ENCODE measurements at places on chromosomes 5 and 9.

- DNase-seq: no peak
These were observed 20.5 kb downstream of the COL15A1 start for GRCh38 chr9:98964201-98964600.

DNA sequence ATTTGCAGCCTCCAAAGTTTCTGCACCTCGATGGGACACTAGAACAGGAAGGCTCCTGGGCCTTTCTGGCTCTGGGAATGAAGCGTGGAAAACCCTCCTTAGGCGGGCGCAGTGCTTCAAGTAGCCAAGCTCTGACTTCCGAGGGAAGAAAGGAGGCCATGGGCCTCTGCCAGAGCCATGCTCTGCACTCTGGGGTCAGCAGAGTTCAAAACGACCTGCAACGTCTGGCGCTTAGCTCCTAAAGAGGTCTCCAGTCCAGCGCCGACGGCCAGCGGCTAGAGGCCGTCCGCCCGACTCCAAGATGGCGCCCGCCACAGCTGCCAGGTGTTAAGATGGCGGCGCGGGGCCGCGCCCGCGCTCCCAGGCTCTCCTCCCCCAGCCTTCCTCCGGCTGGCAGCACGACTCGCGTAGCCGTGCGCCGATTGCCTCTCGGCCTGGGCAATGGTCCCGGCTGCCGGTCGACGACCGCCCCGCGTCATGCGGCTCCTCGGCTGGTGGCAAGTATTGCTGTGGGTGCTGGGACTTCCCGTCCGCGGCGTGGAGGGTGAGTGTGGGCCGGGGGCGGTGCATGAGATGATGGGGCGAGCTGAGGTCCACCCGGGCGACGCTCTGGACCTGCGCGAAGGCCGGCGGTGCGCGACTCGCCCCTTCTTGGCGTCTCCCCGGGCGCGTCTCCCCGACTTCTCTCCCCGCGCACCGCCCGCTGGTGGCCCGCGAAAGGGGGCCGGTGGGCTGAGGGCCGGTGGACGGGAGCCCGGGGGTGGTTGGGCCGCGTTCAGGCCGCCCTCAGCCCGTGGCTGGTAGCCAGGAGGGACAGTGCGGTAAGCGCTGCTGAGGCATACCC, at the start of gene TXNDC15:
TXNDC15 (plus strand) TSS at position 385 of the 844 bp plus-strand sequence; CDS start at position 442, 57 bp downstream.
- DNase-seq: peak; percentile 40

DNA sequence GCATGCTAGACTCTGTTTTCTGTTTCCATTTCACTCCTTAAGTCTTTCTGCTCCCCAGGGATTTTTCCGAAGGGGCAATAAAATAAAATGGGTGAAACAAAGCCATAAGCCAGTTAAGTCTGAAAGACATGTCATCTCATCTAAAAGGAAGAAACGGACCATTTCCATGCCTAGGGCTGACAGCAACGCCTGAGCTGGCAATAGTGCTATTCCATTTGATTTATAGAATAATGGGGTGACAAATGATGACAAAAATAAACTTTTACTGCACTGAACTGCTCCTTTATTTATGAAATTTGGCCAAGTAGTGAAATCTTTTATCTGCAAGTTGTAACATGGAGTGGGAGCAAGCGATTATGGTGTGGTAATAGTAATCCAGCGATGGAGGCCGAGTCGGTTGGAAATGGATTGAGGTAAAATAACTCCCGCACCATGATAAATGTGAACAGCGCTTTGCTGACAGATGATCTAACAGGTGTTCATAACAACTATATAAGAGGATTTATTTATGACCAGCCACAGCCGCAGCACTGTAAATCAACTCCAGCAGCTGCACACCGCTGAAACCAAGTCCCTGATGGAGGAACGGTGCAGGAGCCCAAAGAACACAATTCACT, 219.8 kb upstream of the TBCA start:
- no peak for DNase-seq

DNA sequence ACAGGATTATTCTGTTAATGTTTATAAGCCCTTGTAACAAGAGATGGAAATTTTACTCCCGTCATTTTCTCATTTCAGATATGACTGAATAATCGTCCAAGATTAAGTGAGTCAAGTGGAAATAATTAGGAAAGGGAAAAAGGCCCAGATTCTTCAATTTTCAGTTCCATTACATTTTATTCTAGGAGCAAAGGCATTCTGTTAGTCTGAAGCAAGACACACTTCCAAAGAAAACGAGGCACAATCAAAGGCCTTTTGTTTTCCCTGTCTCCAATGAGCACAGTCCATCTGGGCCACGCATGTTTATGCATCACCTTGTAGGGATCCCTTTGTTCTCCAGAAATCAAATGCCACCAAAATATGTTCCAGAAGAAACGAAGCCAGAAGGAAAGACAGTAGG, 382.9 kb upstream of the RFX3 start:
- DNase-seq: no peak

DNA sequence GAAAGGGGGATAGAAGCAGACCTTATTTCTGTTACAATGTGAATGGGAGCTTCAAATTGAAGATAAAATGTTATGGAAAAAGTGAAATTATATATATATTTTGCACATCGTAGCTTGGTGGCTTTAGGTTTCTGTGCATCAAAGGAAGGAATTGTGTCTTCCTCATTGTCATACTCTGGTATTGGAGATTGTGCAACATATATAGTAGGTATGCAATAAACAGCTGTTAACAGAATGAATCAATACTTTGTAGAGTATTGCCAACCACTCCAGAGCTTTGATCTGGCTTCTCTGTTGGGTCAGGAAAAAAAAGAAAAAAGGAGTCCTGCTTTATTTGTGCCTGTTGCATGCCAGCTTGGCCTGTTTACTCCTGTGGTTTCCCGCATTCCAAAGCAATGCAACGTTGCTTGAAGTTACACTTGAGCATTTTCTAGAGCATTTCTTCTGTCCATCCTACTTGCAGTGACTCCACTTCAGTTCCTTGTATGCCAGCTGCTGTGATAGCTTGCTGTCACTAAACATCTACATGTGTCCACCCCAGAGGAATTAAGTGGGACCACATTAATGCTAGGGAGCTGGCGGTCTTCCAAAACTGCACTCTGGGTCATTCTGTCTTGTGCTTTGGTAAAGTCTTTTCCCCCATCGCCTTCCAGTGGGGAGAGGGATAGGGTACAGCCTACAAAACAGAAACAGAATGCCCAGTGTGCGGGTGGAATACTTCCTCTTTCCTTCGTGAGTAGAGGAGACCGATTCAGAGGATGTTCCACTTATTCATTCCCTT, 62.0 kb upstream of the MEF2C start:
- no peak for DNase-seq

DNA sequence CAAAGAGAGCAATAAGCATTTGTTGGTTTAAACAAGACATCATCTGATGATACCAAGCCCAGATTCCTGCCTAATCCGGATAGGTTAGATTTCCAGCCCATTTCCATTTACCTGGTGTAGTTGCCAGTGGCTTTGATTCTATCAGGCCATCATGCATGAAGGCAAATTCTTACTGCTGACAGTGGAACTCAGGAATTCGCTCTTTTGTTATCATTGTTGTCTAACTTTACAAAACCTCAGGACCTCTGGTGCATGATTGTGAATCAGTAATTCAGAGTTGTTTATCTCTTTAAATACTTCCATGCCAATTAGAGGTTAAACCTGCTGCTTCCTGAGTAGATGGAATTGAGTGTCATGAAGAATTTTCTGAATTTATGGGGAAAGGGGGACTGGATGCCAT, 76.5 kb downstream of the C9orf152 start:
- DNase-seq: no peak

DNA sequence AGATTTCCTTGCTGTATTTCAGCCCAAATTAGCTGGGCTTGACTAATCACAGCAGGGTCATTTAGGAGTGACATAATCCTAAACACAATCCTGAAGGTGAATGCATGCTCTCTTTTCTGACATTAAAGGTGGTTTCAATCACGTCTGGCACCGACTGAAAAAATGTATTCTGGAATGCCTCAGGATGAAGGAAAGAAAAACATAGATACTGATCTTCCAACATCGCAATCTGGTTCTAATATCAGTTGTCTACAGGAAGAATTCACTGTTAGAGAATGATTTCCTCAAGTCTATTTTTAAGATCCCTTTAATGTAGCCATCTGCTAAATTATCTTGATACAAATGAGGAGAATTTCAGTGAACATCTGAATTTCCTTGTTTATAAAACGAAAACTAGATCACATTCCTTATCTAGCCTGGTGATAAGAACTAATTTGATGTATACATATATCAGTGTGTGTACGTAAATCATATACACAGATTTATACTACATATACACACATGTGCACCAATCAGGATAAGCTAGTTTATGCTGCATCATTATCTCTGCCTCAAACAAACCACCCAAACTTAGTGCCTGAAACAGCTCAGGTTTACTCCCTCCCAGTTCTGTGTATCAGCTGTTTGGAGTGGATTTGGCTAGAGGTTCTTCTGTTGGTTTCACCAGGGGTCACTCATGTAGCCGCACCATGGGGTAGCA, 31.3 kb upstream of the TAS2R1 start:
- no peak for DNase-seq

DNA sequence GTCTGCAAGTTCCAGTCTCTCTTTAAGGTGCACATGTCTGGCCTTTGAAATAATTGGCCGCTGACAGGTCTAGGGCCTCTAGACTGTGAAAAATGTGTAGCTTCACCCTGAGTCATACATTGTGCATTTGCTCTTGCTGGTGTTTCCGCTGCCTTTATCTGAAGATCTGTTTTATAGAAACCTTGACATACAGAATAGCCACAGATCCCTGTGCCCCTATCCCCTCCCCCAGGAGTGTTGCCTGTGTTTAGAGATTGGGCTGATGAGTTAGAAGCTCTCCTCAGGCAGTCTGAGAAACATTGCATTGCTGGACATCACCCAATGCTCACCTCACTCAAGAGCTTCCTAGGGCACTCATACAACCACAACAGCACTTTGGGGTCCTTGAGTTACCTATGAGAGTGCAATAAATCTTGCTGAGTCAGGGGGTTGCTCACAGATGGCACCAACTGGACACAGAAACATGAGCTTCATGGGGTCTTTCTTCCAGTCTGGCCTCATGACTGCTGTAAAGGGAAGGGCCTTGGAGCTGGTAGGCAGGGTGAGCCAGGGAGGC, 3.8 kb upstream of the ZNF782 start:
- DNase-seq: no peak

DNA sequence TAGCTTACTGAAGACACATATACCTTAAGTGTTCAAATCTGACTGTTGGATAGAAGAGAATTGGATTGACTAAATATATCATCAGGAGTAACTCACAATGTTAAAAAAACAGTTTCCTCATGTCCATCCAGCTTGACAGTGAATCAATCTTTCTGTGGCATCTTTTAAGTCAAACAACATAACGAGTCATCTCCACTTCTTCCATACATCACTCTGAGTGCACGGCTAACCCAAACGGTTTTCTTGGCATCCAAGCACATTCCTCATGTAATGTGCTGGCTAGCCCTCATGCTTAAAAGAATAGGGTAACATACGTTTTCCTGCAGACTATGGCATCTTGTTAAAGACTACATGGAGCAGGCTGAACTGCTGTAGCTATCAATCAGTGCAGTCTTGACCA, 291.5 kb upstream of the TRPC7 start:
- DNase-seq: no peak

DNA sequence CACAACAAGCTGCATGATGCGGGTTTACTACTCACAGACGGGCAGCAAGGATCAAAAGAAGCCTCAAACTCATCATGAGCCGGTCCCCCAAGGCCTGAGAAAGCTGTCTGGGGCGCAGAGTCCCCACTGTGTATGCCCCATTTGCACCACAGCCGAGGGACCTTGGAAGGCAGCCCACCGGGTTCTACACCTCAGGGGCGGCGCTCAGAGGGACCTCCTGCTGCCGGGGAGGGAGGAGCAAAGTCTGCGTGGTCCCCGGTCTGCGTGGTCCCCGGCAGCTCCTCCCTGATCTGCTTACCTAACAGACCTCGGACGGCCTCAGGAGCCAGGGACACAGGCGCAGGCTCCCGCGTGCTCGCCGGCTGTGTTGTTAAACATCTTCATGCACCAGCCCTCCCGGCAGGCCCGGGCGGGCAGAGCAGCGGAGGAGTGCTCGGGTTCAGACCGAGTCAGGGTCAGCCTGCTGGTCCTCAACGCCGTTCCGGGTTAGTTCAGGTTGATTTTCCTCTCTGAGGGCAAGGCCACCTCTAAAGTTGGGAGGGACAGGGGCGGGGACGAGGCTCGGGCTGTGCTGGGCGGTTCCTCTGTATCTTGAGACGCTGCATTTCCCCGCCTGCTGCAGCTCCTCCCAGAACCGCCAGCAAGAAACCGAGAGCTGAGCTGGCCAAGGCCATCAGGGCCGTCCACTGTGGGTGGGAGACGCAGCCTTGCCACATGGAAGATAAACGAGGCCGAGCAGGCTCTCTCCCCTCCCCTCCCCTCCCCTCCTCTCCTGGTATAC, 74.6 kb downstream of the MRPL36 start:
- no peak for DNase-seq

- no peak for DNase-seq
These were observed 71.0 kb upstream of the FCN1 start for GRCh38 chr9:134988706-134989105.

DNA sequence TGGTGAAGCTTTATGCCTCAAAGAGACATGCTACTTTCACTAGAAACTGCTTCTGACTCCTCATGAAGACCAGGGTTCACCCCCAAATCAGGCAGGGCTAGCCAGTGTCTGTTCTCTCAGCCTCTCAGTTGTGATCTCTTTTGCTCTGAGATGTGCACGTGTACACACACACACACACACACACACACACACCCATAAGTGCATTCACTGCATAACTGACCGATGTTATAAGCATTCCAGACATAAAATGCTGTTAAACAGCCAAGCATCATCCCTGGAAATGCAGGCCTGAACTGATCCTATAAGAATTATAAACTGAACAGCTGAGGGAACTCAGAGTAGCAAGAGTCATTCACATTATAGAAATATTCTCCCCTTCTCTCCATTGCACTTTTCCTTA, 85.0 kb downstream of the FSTL4 start:
- no peak for DNase-seq

DNA sequence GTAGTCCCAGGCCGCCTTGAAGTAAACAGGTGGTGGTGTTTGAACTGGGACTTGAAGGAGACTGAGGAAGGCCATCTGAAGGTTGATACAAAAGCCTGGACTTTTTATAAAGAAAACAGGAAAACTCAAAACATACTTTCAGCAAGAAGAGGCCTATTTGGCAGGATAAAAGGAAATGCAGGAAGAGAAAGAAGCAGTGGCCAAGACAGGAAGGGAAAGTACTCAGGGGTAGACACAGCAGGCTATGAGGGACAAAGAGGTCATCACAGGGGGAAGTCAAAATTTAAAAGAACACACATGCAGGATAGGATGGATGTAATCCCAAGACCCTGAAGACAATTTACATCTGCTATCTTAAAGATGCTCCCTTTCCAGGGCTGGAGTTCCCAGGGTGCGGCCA, 13.0 kb downstream of the TLE1 start:
- no peak for DNase-seq

DNA sequence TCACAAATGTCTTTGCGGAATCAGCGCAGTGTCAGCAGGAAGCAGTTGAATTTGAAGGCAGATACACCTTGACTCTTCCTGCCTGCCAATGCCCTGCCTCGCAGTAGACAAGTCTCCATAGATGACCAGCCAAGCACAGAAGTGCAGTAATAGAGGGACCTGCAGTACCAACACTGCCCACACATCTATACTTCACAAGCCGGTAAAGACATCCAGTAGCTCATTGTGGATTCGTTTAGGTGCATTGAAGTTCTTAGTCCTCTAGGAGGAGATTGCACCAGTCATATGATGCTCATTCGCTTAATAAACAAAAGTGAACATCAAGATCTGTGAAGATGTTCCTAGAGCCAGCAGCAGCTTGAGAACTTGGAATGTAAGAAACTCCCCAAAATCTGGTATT, 7.1 kb upstream of the IFNA2 start:
- no peak for DNase-seq

Data from stimulated activated CD8-positive, alpha-beta memory T cell treated with anti-CD3 and anti-CD28 coated beads, Interleukin-4, amount 100 ng/mL, for 4 hours (primary cell).